Activated T-helper 1 cell treated with anti-CD3 and anti-CD28 coated beads, Interleukin-2, amount 50 U/mL, for 16 hours (primary cell): ENCODE measurements at places on chromosomes 12 and 14.
A peak's percentile ranks its signal among the peaks of the same experiment; 100 is the strongest.

- no peak for DNase-seq
Observed at GRCh38 chr12:12181511-12181910, 85.3 kb downstream of the LRP6 start.

- DNase-seq, result peak; percentile 44
Observed at GRCh38 chr12:57590864-57591781, at the start of gene PIP4K2C. Gene PIP4K2C (plus strand): TSS chr12:57591192. CDS start chr12:57591290, 98 bp downstream.

GRCh38 chr12:5377997-5378592 is 53.8 kb upstream of the NTF3 start:
- DNase-seq, result no peak

DNA sequence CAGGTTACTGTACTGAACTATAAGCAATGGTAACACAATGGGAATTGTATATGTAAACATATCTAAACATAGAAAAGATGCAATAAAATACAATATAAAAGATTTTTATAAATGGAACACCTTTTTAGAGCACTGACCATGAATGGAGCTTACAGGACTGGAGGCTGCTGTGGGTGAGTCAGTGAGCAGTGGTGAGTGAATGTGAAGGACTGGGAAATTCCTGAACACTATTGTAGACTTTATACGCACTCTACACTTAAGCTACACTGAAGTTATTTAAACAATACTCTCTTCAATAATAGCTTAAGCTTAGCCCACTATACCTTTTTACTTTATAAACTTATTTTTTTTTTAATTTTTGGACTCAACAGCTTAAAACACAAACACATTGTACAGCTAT is 313.5 kb downstream of the KCNC2 start:
- DNase-seq, result no peak

DNA sequence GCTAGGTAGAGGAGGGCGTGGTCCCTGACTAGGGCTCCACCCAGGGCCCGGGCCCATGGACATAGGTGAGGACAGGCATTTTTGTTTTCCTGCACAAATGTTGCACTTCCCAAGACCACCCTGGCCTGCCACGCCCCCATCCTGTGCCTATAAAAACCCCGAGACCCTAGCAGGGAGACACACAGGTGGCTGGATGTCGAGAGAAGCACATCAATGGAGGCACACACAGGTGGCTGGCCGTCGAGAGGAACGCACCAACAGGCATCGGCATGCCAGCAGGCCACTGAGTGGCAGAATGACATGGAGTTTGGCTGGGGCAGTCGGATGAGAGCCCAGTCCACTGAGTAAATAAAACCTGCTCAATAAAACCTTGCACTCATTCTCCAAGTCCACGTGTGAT is 157.9 kb upstream of the ABCD2 start:
- no peak for DNase-seq

GRCh38 chr12:704516-705242 is 41.4 kb upstream of the NINJ2 start:
- DNase-seq, result no peak

GRCh38 chr12:122148657-122149056 is 25.4 kb downstream of the IL31 start:
- DNase-seq, result no peak

DNA sequence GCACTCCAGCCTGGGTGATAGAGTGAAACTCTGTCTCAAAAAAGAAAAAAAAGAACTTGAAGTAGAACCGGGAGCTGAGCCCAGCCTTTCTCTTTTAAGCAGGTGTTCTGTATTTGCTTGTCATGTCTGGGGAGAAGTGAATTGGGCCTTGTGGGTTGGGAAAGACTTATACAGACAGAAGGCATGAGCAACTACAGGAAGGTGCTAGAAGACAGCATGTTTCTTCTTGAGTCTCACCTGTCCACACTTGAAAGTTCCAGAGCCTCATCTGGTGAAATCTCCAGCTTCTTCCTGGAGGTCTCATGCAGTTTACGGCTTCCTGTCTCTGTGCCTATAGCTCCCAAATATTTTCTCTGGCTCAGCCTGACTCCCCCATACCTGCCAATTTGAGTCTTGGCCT is 2.5 kb downstream of the PGAM5 start:
- DNase-seq, result no peak

- no peak for DNase-seq
Observed at GRCh38 chr14:94310248-94310647, 12.9 kb downstream of the SERPINA6 start.

- DNase-seq, result no peak
Observed at GRCh38 chr14:100102156-100102785, 37.0 kb downstream of the EVL start.

- DNase-seq, result no peak
Observed at GRCh38 chr14:50531595-50532501, 521 bp downstream of the MAP4K5 start.

DNA sequence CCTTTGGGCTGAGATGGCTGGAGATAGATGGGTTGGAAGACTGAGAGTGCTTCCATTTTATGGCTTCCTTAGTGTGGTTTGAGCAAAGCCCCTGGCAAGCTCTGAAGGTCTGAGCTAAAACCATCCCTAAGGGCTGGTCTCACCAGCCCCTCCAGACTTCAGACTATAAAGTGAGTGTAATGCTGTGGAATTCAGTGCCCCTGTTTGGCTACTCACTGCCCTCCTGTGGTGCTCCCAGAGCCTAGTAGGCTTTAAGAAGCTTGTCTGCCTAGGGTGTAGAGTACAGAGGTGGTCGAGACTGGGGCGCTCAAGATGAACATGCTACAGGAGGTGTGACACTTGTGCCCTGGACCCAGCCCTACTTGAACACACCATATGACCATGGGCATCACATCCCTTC is 246.7 kb upstream of the FKBP4 start:
- no peak for DNase-seq

DNA sequence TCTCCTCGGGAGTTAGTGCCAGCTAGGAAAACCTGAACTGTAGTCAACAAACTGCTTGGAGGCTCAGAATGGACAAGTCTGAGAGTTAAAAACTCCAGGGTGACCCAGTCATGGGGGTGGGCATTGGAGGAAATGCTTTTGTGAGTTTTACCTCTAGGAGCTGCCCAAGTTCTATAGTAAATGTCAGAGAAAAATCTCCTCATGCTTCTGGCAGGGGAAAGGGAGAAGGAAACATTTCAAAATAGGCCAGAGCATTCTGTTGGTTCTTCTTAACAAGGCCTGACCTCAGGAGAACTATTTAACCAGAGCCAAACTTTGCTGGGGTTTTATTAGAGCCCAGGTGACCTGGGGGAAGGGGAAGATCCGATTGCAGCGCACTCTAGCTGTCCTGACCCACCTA is 12.3 kb downstream of the NINJ2 start:
- DNase-seq, result no peak

- DNase-seq, result no peak
Observed at GRCh38 chr14:96233661-96234060, 22.3 kb upstream of the BDKRB1 start.

DNA sequence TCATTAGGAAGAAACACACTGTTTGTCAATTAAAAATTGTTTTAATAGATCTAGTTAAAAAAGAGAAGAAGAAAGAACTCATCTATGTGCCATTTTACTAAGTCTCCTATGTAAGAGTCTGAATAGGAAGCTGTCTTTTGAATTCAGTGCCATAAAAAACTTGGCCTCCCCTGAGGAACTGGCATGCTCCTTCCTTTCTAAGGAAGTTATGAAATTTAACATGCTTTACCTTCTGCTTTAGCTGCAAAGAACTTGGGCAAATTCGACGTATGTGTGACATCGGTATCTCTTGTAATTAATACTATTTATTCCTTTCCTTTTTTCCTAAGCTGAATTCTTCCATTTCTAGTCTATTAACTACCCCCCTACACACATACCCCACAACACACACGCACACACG is 12.5 kb downstream of the TM7SF3 start:
- DNase-seq, result no peak

DNA sequence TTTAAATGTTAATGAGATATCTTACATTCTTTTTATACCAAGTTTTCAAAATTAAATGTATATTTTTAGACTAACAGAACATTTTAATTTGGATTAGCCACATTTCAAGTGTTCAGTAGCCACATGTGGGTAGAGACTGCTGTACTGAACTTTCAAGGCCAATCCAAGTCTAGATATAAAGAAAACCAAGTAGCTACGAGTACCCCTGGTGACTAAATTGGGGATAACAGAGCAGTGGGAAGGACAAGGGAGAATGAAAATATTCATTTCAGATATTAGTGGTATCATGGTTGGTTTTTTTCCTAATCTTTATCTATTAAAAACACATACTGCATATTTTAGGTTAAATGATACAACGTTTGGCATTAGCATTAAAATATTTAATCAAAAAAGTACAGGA is 69.4 kb upstream of the RHOJ start:
- DNase-seq, result no peak

GRCh38 chr12:28874758-28875157 is 274.3 kb upstream of the FAR2 start:
- DNase-seq, result no peak

GRCh38 chr12:95975491-95975890 is 20.7 kb downstream of the HAL start:
- DNase-seq, result no peak

- no peak for DNase-seq
Observed at GRCh38 chr12:40325349-40325960, 100.7 kb downstream of the LRRK2 start.

DNA sequence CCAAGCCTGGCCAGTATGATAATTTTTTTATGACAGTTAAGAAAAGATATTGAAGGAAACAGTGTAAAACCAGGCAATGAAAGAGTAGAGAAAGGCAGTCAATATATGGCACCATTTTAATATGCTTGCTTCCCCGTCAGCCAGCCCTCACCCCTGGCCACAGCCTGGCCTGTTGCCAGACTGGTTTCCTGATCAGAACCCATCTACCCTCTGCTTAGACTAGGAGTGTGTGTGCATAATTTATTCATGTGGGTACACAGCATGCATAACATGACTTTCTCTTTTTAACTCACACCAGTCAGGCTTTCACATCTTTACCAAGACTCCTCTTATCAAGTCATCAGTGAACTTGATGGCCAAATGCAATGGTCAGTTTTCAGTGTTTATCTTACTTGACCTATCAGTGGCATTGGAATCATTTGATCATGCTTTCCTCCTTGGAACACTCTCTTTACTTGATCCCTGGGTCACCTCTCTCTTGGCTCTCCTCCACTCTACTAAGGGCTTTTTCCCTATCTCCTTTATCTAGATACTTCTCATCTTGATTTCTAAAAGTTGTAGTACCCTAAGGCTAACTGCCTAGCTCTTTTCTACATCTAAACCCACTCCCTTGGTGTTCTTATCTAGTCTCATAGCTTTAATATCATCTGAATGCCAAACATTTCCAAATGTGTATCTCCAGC is 10.0 kb upstream of the GPR19 start:
- DNase-seq, result no peak

DNA sequence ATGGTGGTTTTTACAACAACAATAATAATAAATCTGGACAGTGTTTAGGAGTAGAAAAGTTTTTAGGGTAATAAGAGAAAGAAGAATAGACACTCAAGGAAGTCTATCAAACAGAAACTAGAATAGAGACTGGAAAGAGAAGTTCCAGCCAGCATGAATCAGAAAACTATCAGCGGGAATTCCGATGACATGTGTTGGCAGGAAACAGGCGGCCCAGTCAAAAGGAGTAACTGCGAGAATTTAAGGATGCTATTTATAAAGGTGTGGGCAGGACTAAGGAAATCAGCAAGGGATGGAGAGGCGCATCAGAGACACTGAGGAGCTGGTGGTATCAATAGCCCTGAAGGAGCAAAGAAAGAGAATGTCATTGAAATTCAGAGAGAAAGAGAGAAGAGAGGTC is 89.9 kb downstream of the TBX5 start:
- DNase-seq, result no peak

DNA sequence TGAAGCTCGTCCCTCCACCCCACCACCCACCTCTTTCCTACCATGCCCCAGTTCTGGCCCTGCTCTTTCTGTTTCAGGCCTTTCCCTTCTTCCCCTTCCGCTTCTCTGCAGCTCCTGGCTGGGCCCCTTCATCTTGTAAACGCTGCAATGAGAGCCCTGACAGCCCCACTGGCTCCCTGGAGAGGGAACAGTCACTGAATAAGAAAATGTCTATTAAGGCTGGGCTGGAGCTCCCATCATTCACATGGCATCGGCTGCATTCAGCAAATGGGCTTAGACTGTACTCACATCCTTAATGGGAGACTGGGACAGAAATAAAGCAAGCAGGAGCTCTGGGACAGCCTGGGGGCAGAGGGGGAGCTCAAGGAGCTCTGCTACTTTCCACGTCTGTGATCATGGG is 45.2 kb upstream of the TUNAR start:
- no peak for DNase-seq

GRCh38 chr12:65093606-65094005 is 27.5 kb downstream of the WIF1 start:
- DNase-seq, result no peak

GRCh38 chr12:51823875-51824565 is 24.5 kb downstream of the FIGNL2 start:
- no peak for DNase-seq

- DNase-seq, result no peak
Observed at GRCh38 chr14:77068517-77069200, 29.4 kb upstream of the CIPC start.

GRCh38 chr12:119885549-119885948 is 8.4 kb upstream of the CIT start:
- no peak for DNase-seq

- DNase-seq, result no peak
Observed at GRCh38 chr12:2785017-2785416, 9.8 kb upstream of the FKBP4 start.

DNA sequence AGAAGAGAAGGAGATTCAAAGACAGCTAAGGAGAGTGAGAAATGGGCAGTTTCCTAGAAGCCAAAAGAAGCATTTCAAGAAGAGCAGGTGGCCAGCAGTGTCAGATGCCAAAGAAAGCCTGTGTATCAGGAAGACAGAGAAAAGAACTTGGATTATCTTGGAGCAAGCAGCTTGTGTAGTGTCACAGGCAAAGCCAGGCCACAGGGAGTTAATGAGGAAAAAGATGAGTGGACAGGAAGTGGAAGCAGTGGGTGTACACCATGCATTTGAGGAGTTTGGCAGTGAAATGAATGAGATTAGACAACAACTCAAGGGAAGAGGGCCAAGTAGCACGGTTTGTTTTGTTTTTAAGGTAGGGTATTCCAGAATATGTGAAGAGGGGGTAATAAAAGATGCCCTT is 5.6 kb upstream of the MYH7 start:
- no peak for DNase-seq

GRCh38 chr12:18250313-18250916 is 10.9 kb upstream of the PIK3C2G start:
- no peak for DNase-seq

GRCh38 chr14:22510527-22511110 is 78.4 kb downstream of the DAD1 start:
- DNase-seq, result no peak
